Upper lobe of right lung (tissue), 1 donor: ENCODE measurements at places on chromosomes 11 and 22. TPM values are rescaled to one million over a fixed set of nuclear protein-coding genes. Genes with fewer than 3 reads are reported as not detected.

DNA sequence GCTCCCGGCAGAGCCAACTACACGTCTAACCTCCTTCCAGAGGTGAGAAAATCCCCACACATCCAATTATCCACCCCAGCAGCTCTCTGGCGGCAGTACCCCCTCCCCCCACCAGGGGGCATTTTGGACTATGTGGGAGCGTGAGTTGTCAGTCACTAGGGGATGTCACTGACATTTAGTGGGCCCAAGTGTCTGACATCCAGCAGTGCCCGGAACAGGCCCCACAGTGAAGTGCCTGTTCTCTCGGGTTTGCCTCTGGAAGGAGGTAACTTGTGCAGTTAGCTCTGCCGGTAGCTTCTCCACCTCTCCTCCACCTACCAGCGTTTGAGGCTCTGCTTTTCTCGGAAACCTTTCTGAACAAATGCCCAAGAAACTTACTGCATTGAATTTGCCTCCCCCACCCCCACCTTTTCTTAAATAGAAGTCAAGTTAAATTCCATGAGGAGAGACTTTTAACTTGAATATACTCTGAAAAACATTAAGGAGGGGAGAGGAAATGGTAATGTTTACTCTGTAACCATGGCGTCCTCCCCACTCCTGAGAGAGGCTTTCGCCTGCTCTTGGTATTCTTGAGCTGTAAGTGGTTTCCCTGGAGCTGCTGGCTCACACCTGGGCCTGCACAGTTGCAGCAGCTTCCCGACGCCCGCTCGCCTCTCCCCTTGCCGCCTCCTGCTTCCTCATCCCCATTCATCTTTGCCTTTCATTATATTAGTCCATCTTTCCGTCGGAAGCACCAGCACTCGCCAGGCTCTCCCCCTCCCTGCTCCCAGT lies 112.8 kb downstream of the WNT7B start:
- H3K36me3 ChIP-seq: no peaks in the 10 kb centered on the region
- H3K27ac ChIP-seq: peak overlapping the region; percentile 70
- H3K4me1 ChIP-seq: peaks cover 21% of the 10 kb centered on the region
- DNase-seq: peak; percentile 87
- peaks cover 27% of the 10 kb centered on the region for H3K27me3 ChIP-seq
- H3K4me3 ChIP-seq: no peak overlapping the region

DNA sequence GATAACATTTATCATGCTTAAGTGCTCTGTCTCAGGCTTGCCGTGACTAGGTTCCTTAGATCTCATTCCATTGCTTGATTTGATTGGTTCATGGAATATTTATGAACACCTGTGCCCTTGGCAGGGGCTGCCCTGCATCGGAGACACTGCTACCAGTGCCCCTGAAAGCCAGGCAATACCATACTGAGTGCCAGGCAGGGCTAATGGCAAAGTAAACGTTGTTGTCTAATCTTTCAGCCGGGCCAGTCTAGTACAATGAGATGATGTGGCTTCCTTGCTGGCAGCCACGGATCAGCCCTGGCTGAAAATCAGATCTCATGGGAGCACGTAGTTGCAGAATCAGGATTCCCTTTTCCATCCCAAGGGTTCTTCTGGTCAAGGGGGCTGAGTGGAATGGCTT lies 5.0 kb upstream of the PGA3 start:
- H3K36me3 ChIP-seq: no peaks in the 10 kb centered on the region
- no peak overlapping the region for H3K4me3 ChIP-seq
- no peaks in the 10 kb centered on the region for H3K4me1 ChIP-seq
- H3K27ac ChIP-seq: no peak overlapping the region
- DNase-seq: no peak

DLG2 gene
- 9.7 TPM for total RNA-seq

DNA sequence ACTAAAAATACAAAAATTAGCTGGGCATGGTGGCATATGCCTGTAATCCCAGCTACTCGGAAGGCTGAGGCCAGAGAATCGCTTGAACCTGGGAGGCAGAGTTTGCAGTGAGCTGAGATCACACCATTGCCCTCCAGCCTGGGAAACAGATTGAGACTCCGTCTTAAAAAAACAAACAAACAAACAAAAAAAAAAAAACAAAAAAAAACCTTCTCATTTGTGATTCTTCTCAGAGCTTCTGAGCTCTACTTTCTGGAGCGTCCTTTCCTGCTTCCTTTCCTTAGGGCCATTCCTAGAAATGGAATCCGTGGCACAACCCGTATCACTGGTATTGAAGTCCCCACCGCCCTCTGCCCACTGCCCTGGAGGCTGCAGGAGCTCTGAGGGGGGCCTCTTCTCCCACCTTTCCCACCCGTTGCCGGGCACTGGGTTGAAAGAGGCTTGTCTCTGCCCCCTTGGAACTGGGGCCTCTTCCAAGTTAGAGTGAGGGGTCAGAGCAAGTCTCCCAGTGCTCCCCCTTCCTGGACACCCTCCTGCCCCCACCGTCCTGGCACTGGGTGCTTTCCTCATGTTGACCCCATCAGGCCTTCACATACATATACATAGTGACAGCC lies 2.0 kb upstream of the SHISA8 start:
- H3K36me3 ChIP-seq: no peaks in the 10 kb centered on the region
- DNase-seq: no peak
- peaks cover 57% of the 10 kb centered on the region for H3K27me3 ChIP-seq
- no peak overlapping the region for H3K27ac ChIP-seq
- H3K4me3 ChIP-seq: no peak overlapping the region
- peaks cover 22% of the 10 kb centered on the region for H3K4me1 ChIP-seq

GRCh38 chr11:35166369-35167360 lies 27.7 kb downstream of the CD44 start:
- H3K27ac ChIP-seq: peak overlapping the region; percentile 81
- no peaks in the 10 kb centered on the region for H3K27me3 ChIP-seq
- peaks cover 92% of the 10 kb centered on the region for H3K4me1 ChIP-seq

MYO18B gene
- 0.14 TPM for total RNA-seq

- H3K36me3 ChIP-seq: no peaks in the 10 kb centered on the region
- H3K4me1 ChIP-seq: no peaks in the 10 kb centered on the region
- peaks cover 4% of the 10 kb centered on the region for H3K27me3 ChIP-seq
- H3K4me3 ChIP-seq: no peak overlapping the region
Measured at GRCh38 chr11:33996498-33997454, 54.8 kb upstream of the CAPRIN1 start.

C11orf97 gene
- not detected for total RNA-seq

DNA sequence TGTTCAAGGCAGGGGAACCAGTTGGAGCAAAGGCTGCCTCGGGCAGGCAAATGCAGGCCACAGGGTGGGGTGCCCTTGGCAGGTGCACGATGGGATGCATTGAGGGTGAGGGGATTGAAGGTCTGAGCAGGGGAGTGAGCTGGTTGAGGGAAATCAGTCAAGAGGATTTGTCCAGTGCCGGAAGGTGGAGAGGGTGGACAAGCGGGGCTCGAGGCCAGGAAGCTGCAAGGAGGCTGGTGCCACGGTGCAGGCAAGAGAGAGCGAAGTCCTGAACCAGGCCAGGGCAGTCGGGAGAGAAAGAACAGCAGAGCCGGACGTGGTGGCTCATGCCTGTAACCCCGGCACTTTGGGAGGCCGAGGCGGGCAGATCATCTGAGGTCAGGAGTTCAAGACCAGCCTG lies 10.4 kb upstream of the MS4A10 start:
- H3K27ac ChIP-seq: no peak overlapping the region
- H3K4me3 ChIP-seq: no peak overlapping the region
- no peaks in the 10 kb centered on the region for H3K27me3 ChIP-seq
- H3K4me1 ChIP-seq: peaks cover 6% of the 10 kb centered on the region
- no peaks in the 10 kb centered on the region for H3K36me3 ChIP-seq
- DNase-seq: peak; percentile 39

SERPING1 gene
- total RNA-seq: 490 TPM

ARFIP2 gene
- 36.4 TPM for total RNA-seq

APOBEC3C gene
- 25.3 TPM for total RNA-seq

TBCEL gene
- total RNA-seq: 41.1 TPM

NFAM1 gene
- total RNA-seq: 12.6 TPM

CERK gene
- 28.1 TPM for total RNA-seq

- DNase-seq: no peak
- no peak overlapping the region for H3K4me3 ChIP-seq
- no peaks in the 10 kb centered on the region for H3K27me3 ChIP-seq
- H3K4me1 ChIP-seq: no peaks in the 10 kb centered on the region
Measured at GRCh38 chr11:17581036-17581731, 34.1 kb downstream of the OTOG start.

- no peaks in the 10 kb centered on the region for H3K36me3 ChIP-seq
- no peak for DNase-seq
- no peak overlapping the region for H3K27ac ChIP-seq
- H3K27me3 ChIP-seq: no peaks in the 10 kb centered on the region
- H3K4me1 ChIP-seq: no peaks in the 10 kb centered on the region
- H3K4me3 ChIP-seq: no peak overlapping the region
Measured at GRCh38 chr11:1932105-1932480, 12.6 kb downstream of the TNNT3 start.

DNA sequence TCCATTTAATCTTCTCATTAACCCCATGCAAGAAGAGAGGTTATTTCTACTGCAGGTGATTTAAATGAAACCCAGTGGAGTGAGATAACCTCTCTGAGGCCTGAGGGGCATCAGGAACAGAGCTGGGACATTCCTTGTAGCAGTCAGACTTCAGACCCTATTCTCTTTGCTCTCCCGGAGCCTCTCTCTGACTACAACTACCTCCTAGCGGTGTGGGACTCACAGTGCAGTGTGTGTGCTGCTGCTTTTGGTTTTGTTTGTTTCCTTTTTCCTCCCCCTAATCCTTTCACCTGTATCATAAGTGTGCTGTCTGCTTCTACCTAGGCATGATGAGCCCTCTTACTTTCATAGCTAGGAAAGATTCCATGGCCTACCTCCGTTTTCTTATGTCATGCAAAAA lies 769.6 kb downstream of the NTM start:
- H3K4me3 ChIP-seq: no peak overlapping the region
- H3K27ac ChIP-seq: no peak overlapping the region
- H3K36me3 ChIP-seq: no peaks in the 10 kb centered on the region
- DNase-seq: no peak
- H3K27me3 ChIP-seq: no peaks in the 10 kb centered on the region

GRCh38 chr11:8586805-8587204 lies 7.2 kb downstream of the STK33 start:
- no peak overlapping the region for H3K27ac ChIP-seq
- no peaks in the 10 kb centered on the region for H3K4me1 ChIP-seq
- no peak overlapping the region for H3K4me3 ChIP-seq

DNA sequence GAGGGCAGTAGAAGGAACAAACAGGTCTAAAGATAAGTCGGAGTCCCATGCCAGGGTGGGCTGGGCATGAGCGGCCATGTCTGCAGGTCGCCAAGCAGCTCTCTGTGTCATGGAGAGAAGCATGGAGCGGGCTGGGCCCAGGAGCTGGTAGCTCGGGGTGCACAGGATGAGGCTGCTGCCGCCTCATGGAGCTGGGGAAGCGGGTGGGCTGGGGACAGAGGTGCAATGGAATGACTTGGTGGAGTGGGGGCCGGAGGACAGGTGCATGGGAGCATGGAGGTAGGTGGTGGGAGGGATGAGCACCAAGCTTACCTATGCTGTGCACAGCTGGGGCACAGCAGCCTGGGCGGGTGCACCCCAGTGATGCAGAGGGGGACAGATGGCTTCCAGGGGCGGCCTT lies 3.6 kb downstream of the NRXN2 start:
- DNase-seq: peak; percentile 56
- H3K27ac ChIP-seq: no peak overlapping the region
- H3K4me1 ChIP-seq: peaks cover 7% of the 10 kb centered on the region

SAA2 gene
- 4.2 TPM for total RNA-seq

FAM180B gene
- total RNA-seq: not detected

PRR33 gene
- total RNA-seq: not detected

DNA sequence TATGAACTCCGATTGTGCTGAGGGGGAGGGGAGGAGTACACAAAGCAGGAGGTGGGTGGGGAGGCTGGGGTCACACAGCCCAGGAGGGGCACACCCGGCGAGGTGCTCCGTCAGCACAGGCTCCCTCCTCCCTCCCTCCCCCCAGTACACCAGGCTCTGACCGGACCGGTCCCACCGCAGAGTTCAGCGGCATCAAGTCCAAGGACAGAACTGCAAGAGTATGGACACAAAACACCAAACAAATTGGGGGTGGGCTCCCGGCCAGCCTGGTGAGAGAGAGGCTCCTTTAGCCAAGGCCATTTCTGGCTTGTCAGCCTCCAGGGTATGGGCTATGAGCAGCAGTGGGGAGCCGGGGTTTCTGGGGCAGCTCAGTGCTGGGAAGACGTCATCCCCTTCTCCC lies 68.3 kb downstream of the ST3GAL4 start:
- peaks cover 17% of the 10 kb centered on the region for H3K4me1 ChIP-seq
- H3K27me3 ChIP-seq: no peaks in the 10 kb centered on the region
- H3K27ac ChIP-seq: no peak overlapping the region
- H3K4me3 ChIP-seq: no peak overlapping the region

ACTN3 gene
- not detected for total RNA-seq
